Memory B cell (primary cell): ENCODE measurements at places on chromosomes 5 and 9.

- DNase-seq: no peak
Measured at GRCh38 chr9:35431467-35431866, 58.4 kb upstream of the RUSC2 start.

- DNase-seq: no peak
Measured at GRCh38 chr5:74067748-74068541, 441.9 kb downstream of the ARHGEF28 start.

GRCh38 chr9:120970244-120970643 is 43.6 kb upstream of the TRAF1 start:
- no peak for DNase-seq

GRCh38 chr9:5478206-5478605 is 27.9 kb downstream of the CD274 start:
- DNase-seq: no peak

DNA sequence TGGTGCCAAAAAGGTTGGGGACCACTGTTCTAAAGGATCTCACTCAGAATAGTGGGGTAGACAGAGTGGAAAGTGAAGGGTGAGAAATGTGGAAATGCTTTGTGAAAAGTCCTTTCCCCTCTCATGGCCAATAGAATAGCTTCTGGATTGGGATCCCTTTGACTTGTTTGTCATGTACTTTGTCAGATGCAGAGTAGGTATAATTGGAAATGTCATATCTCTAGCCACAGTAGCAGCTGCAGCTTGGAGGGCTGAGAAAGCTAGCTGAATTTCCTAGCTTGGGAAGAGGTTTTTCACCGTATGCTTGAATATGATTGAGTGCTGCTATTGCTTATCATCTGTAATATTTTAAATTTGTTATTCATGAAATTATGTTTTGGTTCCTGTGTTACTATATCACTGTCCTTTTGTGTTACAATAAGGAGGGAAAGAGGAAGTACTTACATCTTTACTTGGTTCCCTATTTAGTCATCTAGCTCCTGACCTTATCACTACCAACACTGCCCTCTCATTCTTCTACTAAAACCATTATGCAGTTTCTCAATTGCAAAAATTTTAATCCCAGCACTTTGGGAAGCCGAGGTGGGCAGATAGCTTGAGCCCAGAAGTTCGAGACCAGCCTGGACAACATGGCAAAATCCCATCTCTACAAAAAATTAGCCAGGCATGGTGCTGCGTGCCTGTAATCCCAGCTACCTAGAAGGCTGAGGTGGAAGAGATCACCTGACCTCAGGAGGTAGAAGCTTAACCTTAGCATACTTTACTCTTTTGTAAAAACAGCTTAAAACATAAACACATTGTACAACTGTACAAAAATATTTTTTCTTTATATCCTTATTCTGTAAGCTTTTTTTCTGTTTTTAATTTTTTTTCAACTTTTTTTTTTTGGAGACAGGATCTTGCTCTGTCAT is 12.4 kb downstream of the SLC30A5 start:
- DNase-seq: no peak
